Left lung (tissue), 14 donors: ENCODE measurements at places on chromosomes 5 and 9. TPM values are rescaled to one million over a fixed set of nuclear protein-coding genes. Genes with fewer than 3 reads are reported as not detected.

DNA sequence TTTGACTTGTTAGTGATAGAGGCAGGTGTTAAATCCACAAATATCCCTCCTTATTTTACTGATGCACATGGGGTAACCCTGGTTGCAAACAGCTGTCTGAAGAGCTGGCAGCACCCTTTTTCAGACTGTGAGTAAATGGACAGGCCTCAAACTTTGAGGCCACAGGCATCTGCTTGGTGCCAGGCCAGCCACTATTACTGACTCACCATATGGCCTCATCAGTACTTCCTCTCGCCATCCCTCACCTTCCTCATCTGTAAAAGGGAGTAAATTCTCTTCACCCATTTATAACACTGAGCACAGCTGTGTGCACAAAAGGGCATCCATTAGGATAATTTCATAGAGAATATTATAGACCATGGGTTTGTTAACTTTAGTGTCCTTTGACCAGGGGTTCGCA, 11.9 kb upstream of the TNIP1 start:
- no peak for DNase-seq

DNA sequence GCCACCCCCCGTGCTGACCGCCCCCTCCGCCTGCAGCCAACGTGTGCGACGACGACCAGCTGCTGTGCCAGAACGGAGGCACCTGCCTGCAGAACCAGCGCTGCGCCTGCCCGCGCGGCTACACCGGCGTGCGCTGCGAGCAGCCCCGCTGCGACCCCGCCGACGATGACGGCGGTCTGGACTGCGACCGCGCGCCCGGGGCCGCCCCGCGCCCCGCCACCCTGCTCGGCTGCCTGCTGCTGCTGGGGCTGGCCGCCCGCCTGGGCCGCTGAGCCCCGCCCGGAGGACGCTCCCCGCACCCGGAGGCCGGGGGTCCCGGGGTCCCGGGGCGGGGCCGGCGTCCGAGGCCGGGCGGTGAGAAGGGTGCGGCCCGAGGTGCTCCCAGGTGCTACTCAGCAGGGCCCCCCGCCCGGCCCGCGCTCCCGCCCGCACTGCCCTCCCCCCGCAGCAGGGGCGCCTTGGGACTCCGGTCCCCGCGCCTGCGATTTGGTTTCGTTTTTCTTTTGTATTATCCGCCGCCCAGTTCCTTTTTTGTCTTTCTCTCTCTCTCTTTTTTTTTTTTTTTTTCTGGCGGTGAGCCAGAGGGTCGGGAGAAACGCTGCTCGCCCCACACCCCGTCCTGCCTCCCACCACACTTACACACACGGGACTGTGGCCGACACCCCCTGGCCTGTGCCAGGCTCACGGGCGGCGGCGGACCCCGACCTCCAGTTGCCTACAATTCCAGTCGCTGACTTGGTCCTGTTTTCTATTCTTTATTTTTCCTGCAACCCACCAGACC, 80.2 kb downstream of the NTNG2 start:
- peak; percentile 86 for DNase-seq

DNA sequence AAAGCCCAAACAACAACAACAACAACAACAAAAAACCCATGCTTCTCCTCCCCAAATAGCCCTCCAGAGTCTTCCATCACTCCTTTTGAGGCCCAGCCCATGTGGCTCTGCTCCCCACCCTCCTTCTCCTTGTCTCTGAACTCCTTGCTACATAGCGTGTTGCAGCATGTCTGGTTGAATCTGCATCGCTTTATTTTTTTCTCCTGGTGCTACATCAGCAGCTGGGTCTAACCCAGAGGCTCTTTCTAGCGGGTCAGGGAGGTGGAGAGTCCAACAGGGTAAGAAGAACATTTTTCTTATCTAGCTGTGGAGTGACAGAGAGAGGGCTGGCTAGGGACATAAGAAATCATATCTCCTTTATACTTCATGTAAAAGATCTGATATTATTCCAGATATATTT, 18.4 kb downstream of the NXNL2 start:
- DNase-seq, result no peak

GRCh38 chr5:143263272-143263810, 140.1 kb downstream of the NR3C1 start:
- DNase-seq, result no peak

GRCh38 chr5:7395432-7395946, 449 bp upstream of the ADCY2 start:
- no peak for DNase-seq

GRCh38 chr9:109742776-109743348, 37.1 kb upstream of the PALM2AKAP2 start:
- no peak for DNase-seq

DNA sequence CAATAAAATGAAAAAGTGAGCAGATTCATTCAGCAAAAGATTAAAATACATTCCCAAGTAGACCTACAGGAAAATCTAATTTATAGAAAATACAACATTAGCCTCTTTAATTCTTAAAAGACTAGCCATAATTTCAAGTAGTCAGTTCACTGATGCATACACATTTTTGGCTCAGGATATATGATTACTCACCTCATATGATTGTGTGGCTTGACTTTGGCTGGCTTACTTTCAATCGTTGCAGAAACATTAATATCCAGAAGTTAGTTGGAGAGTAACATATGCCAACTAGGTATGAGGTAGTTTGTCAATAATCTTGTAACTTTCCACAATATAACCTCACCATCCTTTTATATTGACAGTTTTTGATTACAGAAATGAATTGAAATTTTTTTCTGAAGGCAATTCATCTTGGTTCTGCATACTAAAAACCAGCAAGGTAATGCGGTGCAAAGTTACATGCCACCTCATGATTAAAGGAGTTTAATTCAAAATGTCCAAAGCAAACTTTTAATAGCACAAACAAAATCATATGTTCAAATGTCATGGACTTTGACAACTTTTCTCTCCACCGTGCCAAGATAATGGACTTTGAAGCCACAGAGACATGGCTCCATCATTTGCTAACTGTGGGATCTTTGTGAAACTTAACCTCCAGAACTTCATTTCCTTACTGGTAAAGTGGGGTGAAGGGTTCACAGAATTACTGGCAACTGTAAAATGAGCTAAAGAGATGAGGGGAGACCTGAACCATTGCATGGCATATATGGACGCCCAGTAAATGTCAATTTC, 76.6 kb upstream of the PAM start:
- DNase-seq, result no peak

DNA sequence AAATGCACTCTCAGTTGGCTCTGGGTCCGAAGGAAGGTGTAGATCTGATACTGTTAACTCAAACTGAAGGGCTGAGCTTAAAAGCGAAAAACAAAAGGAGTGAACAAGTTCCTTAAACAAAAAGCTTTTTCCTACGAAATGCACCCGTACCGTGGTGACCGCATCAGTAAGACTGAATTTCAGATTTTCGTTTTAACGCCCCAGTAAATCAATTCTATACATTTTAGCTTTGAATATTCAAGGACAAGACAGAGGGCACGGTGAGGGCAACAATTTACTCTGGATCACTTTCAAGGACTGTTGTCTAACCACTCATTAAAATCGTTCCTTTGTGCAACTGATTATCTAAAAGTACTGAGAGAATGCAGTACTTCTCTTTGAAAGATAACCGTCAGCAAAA, 1.9 kb downstream of the HOMER1 start:
- no peak for DNase-seq

GRCh38 chr5:151772846-151773561, 1.2 kb downstream of the G3BP1 start:
- DNase-seq, result no peak

DNA sequence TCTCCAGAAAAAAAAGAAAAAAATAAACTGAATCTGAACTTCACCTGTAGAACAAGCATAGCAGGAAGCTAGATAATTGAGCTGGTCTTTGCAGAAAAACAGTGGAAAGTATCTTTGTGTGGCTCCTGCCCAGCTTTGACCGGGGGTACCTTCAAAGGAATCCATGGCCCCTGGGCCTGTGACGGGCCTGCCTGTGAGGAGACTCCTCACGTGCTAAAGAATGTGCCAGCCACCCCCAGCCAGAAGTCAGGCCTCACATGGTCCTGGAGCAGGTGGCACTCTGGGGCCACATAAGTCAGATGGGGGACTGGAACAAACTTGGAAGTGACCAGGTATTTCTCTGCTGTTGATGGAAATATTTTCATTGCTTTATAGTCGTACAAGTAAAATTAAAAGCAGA, 4.1 kb downstream of the NDUFS6 start:
- DNase-seq, result no peak

- no peak for DNase-seq
Measured at GRCh38 chr5:54013556-54014194, 296.7 kb downstream of the ARL15 start.

DNA sequence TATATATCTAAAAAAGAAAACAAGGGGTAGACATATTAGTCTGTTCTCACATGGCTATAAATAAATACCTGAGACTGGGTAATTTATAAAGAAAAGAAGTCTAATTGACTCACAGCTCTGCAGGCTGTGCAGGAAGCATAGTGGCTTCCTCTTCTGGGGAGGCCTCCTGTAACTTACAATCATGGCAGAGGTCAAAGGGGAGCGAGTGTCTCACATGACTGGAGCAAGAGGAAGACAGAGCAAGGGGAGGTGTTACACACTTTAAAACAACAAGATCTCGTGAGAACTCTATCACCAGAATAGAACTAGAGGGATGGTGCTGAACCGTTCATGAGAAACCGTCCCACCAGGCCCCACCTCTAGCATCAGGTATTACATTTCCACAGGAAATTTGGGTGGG, 616.8 kb downstream of the TLE4 start:
- no peak for DNase-seq

DNA sequence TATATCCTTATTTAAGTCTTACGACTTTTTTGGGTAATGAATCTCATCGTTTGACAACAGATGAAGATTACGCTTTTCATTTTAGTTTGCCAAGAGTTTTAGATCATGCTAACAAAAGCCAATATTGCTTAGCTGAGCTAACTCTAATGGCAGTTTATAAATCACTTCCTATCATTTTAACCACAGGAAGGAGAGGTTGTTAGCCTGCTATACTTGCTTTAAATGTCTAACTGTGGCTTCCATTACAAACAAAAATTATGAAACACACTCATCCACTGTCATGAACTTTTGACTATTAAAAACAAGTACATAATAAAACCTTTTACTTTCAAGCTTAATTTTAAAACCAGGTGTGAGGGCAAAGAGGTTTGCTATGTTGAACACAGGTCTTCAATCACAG, 53.7 kb upstream of the ANKH start:
- DNase-seq, result no peak

DNA sequence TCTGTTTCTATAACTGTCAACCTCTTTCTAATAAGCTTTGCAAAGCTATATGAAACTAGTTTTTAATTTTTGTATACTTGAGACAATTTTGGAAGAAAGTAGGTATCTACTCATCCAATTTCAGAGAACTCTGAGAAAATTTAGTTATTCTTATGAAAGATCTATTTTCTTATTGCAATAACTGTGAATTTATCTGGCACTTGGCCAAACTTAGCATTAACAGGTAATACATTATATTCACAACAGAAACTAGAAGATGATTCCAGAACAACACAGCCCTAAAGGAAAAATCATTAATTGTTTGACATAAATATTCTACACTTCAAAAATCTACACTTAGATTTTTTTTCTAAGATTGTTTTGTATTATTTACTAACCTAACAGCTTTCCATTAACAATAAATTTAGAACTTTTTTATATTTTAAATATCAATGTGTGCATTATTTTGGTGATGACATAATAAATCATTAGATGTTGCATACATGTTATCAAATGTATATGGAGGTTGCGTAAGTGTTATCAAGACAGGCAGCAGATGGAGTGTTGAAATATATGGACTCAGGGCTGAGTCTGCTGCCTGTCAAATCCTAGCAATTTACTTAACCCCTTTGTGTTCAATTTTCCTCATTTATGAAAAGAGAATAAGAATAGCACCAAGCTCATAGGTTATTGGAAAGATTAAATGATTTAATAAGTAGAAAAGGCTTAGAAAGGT, 141.8 kb downstream of the MUSK start:
- peak; percentile 38 for DNase-seq

GRCh38 chr5:150771034-150771795, 7.3 kb upstream of the SMIM3 start:
- DNase-seq, result no peak

DNA sequence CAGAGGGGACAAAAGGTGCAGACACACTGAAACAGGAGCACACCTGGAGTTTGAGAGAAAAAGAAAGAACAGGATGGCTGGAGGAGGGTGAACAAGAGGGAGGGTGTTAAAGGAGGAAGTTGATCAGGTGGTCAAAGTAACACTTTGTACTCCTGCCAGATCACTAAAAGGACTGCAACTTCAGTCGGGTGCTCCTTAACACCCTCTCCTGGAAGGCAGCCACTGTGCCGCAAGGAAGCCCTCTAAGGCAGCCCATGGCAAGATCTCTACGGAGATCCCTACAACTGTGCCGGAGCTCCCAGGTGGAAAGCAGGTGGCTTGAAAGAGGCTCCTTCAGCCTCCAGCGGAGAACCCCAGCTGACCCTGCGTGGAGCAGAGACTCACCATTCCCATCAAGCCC, 124.4 kb upstream of the MSX2 start:
- DNase-seq, result peak; percentile 54

DNA sequence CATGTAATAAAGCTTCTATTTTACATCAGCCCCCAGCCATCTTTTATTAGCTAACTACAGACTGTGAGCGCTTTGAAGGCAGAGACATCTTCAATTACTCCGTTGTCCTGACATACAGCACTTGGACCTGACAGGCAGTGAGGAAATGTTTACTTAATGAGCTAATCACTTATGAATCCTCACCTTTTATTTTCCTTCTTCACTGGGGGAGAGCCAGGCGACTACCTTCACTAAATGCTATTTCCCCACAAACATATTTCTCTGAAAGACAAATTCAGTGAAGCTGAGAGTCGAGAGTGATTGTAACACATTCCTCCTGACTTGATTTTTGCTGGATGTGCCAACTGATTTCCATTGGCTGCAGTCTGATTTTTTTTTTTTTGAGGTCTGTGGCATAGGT, 192.1 kb upstream of the CLINT1 start:
- no peak for DNase-seq

- no peak for DNase-seq
Measured at GRCh38 chr5:56666901-56667300, 148.4 kb upstream of the MAP3K1 start.

GRCh38 chr5:171989276-171989675, 17.2 kb downstream of the FBXW11 start:
- no peak for DNase-seq

The PCDHA13 gene
- 1.7 TPM for total RNA-seq

The CCDC183 gene
- 0.44 TPM for total RNA-seq

The GLDC gene
- total RNA-seq, result 3.0 TPM

The PLAC8L1 gene
- total RNA-seq, result not detected

The PCDHGB7 gene
- total RNA-seq, result 12.9 TPM

The TLX3 gene
- not detected for total RNA-seq

The BTNL8 gene
- total RNA-seq, result 0.47 TPM

The LMX1B gene
- not detected for total RNA-seq

The OMD gene
- 2.4 TPM for total RNA-seq

The VLDLR gene
- 20.8 TPM for total RNA-seq

The SV2C gene
- 0.37 TPM for total RNA-seq

The IFNK gene
- not detected for total RNA-seq

The TIMD4 gene
- not detected for total RNA-seq

The PCDHB13 gene
- 1.8 TPM for total RNA-seq

The ANKRD31 gene
- total RNA-seq, result 0.09 TPM

The TLR4 gene
- 24.8 TPM for total RNA-seq
